ENCODE measurements at places on chromosomes 5 and 9.

DNA sequence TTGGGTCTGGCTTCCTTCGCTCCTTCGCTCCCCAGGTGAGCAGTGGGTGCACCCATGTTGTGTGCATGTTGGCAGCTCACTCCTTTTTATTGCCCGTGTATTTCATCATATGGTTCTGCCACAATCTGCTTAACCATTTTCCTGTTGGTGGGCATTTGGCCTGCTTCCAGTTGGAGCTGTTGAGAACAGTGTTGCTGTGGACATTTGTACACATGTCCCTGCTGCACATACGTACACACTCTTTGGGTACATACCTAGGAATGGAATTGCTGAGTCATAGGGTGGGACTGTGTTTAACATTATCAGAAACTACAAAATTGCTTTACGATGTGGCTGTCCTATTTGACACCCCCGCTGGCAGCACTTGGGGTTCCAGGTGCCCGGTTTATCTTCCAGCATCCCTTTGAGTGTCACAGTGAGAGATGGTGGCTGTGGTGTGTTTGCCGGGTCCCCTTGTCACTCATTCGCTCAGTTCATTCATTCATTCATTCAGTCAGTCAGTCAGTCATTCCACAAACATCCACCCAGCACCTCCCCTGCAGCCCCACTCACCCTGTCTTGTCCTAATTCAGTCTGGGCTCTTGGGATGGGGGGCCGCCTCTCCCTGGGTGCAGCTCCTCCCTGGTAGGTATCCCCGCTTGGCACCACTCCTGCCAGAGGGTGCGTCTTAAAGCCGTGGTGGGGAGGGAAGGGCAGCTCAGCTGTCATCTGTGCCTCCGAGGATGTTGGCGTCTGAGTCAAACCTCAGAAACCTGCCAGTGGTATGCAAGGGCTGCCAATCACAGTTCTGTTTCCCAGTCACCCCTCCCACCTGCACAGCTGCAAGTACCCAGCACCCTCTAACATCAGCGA lies 7.9 kb upstream of the FIBCD1 start:
- DNase-seq: no peak

DNA sequence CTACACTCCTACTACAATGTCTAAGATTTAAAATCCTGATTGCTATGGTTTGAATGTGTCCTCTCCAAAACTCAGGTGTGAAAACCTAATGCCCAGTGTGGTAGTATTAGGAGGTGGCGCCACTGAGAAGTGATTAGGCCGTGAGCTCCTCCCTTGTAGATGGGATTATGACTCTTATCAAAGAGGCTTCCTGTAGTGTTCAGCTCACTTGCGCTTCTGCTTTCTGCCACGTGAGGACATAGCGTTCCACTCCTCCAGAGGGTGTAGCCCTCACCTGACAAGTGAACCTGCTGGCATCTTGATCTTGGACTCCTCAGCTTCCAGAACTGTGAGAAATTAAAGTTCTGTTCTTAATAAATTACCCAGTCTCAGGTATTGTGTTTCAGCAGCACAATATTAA lies 33.0 kb upstream of the WHRN start:
- DNase-seq: no peak

DNA sequence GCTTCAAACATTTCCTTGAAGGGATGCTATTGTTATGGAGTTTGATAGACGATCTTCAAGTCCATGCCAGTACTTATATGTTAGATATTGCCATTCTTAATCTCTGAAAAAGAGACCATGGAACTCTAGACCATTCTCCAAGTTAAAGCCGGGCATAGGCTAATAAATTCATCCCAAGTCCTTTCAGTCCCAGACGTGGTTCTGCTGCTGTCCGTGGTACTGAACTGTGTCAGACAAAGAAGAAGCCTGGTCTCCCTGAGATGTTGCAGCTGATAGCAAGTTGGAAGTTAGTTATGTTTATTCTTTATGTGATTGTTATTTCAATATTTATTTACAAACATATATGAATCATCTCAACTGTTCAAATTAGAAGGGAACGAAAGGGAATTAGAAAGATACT lies 158.7 kb downstream of the NMUR2 start:
- no peak for DNase-seq

- DNase-seq: no peak
Measured at GRCh38 chr9:90770927-90771326, 30.7 kb upstream of the SYK start.

DNA sequence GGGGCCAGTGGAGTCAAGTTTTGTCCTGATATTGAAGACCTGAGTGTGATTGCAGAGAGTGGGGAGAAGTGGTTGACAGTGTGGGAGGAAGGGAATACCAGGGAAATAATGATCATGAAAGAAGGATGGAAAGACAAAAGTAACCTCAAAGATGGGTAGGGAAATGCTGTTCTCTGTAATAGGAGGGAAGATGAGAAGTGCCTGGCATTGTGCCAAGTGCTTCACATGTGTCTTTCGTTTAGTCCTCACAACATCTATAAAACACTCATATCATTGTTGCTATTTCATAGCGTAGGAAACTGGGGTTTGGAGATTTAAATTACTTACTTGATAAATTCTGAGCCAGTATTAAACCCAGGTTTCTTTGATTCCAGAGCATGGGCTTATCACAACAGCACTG lies 472.3 kb downstream of the LRRC70 start:
- no peak for DNase-seq

DNA sequence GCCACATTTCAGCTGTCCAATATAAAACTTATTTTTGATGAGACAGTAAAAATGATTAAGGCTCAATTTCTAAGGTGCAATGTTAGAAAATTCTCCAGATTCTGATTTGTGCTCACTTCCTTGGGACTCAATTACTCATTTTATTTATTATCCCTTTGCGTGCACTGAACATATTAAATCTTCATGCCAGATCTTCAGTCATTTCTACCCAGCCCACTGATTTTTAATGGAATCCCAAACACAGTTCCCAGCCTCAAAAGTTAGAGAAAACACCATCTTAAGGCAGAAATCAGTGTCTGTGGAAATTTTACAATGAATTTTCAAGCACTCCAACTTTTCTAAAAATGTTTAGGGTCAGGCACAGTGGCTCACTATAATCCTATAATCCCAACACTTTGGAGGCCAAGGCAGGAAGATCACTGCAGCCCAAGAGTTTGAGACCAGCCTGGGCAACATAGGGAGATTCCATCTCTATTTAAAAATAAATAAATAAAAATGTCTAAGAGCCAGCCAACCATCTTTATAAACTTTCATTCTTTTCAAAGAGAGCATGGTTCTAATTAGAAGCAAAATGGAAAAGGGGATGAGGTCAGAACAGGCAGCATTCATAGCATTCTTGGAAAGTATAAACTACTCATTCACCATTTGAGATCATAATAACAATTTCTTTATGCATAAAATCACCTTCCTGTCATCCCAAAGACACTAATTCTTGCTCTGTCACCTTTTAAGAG lies 53.7 kb downstream of the TLE1 start:
- no peak for DNase-seq

DNA sequence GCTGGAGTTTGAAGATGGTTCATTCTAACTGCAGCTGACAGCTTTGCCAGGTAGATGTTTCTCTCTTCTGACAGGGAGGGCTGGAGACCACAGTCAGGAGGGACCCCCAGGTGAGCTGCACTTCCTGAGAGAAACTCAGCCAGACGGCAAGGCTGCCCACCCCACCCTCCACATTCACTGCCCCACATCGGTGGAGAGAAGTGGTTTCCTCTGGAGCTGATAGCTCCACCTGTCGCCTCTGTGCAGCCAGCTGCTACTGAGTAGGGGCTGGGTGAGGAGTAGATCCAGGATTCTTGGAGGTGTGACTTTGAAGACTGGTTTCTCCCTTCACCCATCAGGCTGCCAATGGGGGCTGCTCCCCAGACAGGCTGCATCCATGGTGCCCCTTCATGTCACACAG lies 175.0 kb downstream of the CARTPT start:
- DNase-seq: no peak

GRCh38 chr9:12930906-12931305 lies 156.1 kb downstream of the LURAP1L start:
- DNase-seq: no peak

GRCh38 chr5:54794135-54794975 lies 191.0 kb downstream of the ESM1 start:
- no peak for DNase-seq

DNA sequence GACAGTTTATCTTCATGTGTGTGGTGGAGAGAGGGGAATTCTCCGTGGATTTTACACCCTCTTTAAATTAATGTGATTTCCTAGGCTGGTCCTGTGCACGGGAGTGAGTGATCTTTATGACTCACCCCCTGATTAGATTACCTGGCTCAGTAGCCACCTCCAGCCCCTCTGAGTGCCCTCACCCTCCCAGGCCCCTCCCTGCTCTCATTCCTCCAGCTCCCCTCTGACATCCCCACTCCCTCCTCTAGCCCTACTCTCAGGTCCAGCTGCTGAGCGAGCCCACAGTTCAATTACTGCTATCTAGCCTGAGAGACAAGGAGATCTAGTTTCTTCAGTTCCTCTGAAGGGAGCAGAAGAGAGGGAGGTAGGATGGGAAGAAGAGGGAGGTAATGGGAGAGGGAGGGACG lies 61.8 kb upstream of the ARAP3 start:
- DNase-seq: no peak

DNA sequence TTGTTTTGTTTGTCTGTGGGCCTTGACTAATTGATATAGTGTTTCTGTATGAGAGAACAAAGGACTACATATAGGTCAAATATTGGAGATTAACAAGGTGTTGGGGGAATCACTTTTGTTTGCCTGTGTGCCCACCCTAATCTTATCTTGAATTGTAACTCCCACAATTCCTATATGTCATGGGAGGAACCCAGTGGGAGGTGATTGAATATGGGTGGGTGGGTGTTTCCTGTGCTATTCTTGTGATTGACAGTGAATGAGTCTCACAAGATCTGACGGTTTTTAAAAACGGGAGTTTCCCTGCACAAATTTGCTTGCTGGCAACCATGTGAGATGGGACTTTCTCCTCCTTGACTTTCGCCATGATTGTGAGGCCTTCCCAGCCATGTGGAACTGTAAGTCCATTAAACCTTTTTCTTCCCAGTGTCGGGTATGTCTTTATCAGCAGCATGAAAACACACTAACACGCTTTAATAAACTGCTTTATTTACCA lies 64.9 kb upstream of the HSPB3 start:
- no peak for DNase-seq

DNA sequence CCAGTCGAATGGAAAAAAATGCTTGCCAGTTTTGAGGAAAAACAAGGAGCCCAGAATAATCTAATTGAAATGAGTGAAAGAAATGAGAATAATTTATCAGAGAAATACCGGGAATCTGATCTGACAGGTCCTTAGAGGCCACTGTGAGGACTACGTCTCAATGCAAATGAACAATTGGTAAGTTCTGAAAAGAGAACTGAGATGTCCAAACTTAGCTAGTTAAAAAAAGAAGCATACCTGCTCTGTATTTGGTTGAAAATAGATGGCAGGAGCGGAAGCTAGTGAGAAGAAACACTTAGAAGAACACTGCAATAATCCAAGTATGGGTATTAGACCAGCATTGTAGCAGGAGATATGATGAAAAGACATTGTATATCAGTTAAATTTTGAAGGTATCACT lies 161.2 kb downstream of the CDH9 start:
- DNase-seq: no peak

DNA sequence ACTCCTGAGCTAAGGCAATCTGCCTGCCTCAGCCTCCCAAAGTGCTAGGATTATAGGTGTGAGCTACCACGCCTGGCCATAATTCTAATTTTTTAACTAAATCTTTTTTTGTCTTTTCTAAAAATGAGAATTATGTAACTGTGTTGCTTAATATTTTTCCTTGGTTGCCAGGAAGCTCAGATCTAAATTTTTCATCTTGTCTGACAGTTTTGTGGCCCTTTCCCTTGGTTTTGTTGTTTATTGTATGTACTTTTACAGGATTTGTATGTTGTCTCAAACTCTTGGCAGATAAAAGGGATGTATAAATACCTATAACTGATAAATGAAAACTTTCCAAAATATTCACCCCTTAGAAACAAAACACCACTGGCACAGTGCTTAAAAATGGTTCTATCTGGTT lies 88.2 kb upstream of the KLF9 start:
- DNase-seq: no peak

- no peak for DNase-seq
Measured at GRCh38 chr9:106869458-106869857, 6.5 kb downstream of the ZNF462 start.

DNA sequence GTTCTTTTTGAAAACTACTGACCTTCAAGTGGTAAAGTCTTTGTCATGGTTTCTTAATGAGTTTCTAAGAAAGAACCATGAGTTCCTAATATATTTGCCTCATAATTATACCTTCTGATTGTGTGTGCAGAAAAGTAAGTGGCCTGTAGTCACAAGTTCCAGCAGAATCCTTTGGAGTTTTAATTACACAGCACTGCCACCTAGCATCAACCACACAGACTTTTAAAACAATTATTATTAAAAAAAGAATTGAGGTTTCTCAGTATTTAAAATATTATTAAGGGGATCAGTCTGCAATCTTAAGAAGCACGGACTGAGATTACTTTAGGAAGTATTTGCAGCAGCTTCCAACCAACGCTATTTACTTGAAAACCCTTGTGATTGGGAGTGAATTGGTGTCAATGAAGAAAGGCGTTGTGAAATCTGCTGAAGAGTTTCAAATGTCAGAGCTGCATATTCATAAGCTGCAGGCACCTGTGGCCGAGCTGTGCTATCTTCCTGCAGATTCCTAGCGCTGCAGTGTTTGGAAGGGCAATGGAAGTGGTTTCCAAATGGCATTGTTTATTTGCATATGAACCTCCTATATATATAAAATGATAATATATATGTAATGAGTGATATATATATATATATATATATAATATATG lies 1074.2 kb upstream of the WWC1 start:
- no peak for DNase-seq

- DNase-seq: no peak
Measured at GRCh38 chr5:136382071-136382470, 16.7 kb upstream of the TRPC7 start.

- no peak for DNase-seq
Measured at GRCh38 chr5:6493681-6494454, 45.2 kb downstream of the UBE2QL1 start.

DNA sequence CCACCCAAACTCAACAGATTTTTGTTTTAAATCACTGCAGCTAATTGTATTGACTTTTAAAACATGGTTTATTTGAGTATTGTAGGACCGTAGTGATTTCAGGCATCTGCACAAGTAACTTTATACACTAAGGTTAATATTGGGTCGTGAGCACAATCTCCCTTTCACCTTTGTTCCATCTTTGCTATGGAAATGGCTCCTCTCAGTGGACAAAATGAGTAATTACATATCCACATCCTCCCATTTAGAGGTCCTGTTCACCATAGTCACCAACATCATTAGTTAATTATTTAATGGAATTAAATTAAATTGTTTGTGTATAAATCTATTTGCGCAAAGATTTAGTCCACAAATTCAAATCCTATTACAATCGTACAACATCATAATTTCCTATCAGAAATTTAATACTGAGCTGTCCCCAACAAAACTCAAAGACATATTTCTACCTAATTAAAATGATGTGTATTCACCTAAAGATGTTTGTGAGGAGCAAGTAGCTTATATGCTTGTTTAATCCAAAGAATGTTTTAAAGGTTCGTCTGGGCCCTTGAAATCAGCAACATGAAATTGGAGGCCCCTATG lies 173.0 kb upstream of the DAPK1 start:
- DNase-seq: no peak

GRCh38 chr5:157650991-157651611 lies 1.1 kb downstream of the SOX30 start:
- DNase-seq: no peak
